ENCODE measurements at places on chromosomes 6 and 20.

GRCh38 chr6:167098825-167099225, 24.1 kb upstream of the CCR6 start:
- DNase-seq, result no peak

DNA sequence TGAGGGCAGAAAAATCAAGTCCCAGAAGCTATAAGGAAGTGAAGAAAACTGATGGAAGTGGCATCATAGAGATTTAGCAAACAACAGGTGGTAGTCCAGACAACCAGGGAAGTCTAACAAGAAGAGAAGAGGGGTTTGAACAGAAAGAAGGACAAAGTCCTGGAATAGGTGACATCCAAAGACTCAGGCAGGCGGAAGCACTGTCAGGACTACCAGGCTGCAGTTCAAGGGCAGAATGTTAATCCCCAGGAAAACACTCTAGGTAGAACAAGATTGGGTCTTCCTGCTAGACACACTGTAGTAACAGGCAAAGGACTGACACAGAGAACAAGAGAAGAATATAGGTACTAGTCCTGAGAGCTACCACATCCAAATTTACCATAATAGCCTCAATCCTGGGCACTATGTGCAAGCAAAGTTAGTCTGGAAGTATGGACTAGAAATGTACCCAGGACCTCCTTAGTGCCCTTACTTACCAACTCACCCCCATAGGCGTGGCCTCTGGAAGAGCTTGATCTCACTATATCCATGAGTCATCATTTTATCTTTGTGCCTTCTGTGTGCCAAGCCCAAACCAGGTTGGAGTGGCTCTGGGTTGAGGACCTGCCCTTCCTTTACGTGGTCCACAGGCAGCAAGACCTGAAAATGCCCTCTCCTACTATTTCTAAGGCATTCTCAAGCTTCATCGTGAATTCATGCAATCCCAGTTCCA, 2.2 kb upstream of the EPB41L2 start:
- DNase-seq, result no peak

GRCh38 chr20:15232243-15232642, 894.8 kb upstream of the FLRT3 start:
- DNase-seq, result no peak

DNA sequence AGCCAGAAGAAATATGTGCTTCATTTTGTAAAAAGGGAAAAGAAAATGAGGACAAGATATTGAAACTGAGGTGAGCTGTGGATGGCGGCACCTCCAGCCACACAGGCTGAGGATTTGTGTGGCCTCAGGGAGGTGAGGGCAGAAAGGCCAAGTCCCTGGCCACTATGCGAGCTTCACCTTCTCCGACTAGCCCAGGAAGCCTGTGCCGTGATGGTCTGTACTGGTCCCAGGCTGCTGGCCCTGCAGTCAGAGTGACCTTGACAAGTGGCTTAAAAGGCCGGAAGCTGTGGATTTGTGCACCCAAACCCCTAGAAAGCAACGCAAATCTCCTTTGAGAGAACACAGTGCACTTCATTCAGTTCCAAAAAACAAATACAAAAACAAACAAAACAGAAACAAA, 48.1 kb downstream of the WDR27 start:
- no peak for DNase-seq

GRCh38 chr20:63328026-63328700, 33.0 kb downstream of the CHRNA4 start:
- DNase-seq, result no peak

DNA sequence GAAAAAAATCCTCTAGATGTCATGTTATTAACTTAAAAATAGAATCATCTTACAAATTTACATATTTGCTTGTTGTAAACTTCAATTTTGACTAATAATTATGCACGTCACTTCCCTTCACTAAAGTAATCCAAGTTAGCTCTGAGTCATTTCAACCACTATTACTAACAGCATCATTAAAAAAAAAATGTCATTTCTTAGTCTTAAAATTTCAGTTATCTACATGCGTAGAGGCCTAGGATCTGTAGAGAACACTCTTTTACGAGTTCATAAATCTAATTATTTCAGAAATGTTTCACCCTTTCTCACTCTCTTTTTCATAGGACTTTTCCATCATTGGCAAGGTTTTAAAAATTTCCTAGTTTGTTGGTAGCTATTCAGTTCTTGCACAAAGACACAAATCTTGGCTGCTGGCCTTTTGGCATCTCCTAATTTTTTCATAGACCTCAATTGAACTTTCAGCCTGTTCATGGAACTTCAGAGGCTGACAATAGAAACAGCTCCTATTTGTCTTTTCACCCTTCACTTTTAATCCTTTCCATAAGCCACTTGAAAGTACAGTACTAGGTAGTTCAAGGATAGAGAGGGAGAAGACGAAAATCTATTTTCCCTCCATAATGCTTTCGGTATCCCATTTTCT, 61.5 kb downstream of the OGFRL1 start:
- no peak for DNase-seq

DNA sequence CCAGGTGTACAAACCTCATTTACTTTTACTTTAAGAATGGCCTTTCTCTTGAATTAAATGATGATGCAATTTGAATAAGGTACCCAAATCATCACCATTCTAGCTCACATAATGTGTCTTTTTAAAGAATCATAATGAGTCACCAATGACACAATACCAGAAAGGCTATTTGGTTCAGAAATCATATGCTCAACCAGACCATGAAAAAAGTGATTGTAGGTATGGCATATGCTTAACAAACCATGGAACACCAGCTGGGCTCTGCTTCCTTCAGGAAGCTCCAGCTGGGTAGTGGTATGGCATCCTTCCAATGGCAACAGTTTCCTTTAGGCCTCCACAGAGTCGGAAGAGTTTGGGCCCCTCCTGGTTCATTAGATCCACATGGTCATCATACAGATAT, 128.2 kb downstream of the FRK start:
- no peak for DNase-seq

GRCh38 chr20:38604873-38605303, 3.3 kb downstream of the ARHGAP40 start:
- no peak for DNase-seq

GRCh38 chr6:167819576-167819975, 7.1 kb upstream of the AFDN start:
- no peak for DNase-seq

DNA sequence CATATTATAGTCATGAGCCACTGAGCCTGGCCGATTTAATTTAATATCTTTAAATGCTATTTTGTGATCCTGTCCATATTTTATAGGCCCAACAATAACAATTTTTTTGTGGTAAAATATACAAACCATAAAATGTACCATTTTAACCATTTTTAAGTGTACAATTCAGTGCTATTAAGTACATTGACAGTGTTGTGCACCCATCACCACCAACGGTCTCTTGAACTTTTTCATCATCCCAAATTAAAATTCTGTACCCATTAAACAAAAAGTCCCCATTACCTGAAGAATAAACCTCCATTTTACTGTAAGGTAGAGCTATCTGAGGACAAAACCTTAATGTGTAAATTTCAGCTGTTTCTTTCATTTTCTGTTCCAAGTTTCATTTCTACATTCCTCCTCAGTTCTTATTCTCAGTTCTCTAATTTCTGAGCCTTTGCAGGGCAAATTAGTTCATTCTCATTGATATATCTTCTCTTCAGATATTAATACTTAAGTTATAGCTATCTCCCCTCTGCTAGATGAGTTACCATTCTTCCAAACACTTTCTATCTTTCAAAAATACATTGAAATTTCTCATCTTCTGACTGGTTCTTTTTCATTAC, 10.3 kb downstream of the MTO1 start:
- no peak for DNase-seq

GRCh38 chr20:2693286-2694007, 867 bp downstream of the EBF4 start:
- DNase-seq, result peak; percentile 60

DNA sequence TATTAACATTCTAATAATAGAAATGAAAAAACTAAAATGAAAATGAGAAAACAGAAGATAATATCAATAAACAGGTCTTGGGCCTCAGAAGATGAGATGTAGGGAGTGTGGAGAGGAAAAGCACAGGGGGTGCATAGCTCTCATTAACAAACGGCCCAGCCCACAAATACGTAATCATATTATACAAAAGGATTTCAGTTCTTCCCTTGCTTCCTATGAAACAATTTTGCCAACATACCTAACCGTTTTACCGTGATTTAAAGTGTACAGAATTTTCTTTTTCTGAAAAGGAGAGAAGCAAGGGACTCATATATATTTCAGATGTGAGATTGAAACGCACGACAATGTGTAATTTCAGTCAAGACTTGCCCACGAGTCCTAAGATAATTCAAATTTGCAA, 136.0 kb downstream of the HFE start:
- DNase-seq, result no peak

- no peak for DNase-seq
Observed at GRCh38 chr6:106281088-106281487, 44.5 kb downstream of the ATG5 start.

- DNase-seq, result no peak
Observed at GRCh38 chr6:85453052-85453451, 3.2 kb downstream of the NT5E start.

DNA sequence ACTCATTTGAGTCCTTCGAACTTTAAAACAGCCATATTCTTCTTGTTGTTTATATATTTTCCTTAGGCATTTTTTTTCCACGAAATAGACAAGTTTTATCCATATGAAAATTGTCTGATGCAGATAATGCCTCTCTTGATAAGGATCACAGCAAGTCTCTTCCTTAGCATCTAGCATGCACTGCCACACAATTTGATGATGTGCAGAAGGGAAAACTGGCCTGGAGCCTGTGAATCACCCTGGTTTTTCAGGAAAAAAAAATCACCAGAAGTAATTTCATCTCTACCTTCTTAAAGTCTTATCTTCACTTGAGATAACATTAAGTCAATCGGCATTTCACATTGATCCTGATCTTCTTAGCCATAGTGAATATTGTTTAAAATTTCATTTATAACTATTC, 199.8 kb downstream of the TENT5A start:
- DNase-seq, result no peak

GRCh38 chr6:165769884-165770283, 106.8 kb upstream of the PDE10A start:
- DNase-seq, result no peak

DNA sequence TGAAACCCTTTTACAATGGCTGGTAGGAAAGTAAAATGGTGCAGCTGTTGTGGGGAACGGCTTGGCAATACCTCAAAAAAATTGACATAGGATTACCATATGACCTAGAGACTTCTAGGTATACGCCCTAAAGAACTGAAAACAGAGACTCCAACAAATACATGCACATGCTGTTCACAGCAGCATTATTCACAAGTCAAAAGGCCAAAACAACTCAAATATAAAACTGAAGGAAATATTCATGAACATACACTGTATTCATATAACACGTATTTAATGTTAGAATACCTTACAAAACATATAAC, 74.6 kb downstream of the FOXA2 start:
- no peak for DNase-seq

- peak; percentile 64 for DNase-seq
Observed at GRCh38 chr6:111087871-111088667, 766 bp downstream of the SLC16A10 start.

- no peak for DNase-seq
Observed at GRCh38 chr6:19333936-19334335, 503.2 kb upstream of the ID4 start.

DNA sequence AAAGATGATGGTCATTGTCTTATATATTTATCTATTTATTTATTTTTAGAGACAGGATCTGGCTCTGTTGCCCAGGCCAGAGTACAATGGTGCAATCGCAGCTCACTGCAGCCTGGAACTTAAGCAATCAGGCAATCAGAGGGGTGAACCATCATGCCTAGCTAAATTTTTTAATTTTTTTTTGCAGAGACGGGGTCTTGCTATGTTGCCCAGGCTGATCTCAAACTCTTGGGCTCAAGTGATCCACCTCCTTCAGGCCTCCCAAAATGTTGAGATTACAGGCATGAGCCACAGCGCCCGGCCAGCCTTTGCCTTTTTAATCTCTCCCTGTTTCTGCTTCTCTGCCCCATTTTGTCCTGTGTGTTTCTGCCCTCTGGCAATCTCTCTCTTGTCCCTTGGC, 102.2 kb downstream of the NCR2 start:
- no peak for DNase-seq

DNA sequence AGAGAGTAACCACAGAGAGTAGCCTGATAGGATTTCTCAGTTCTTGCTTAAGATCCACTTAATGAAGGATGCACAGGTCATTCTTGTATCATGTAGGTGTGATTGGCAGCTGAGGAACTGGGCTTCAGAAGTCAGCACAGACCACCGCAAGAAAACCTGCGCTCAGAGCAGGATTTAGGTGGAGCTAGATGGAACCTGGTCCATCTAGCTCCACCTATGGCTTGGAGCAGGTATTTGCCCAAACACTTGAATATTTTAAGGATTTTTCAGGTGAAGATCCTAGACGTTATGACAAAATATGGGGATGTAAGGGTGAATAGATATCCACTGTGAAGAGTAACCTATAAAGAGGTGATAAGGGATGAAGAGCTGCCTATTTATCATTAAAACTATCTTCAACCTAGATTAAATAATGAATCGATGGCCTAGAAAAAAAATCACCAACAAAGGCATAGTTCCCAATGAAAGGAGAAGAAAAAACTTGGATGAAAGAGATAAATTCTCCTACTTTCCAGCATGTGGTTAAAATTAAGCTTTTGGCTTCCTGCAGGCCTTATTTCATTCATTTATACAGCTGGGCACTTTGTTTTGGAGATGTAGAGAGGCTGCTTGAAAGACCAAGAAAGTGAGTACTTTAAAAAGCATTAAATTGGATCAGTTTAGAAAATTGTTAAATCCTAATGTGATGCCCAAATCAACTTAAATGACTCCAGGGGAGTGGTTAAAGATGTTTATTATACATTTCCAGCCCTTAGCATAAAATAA, 778.4 kb upstream of the GJE1 start:
- no peak for DNase-seq

GRCh38 chr6:6890400-6890858, 217.3 kb upstream of the RREB1 start:
- no peak for DNase-seq

DNA sequence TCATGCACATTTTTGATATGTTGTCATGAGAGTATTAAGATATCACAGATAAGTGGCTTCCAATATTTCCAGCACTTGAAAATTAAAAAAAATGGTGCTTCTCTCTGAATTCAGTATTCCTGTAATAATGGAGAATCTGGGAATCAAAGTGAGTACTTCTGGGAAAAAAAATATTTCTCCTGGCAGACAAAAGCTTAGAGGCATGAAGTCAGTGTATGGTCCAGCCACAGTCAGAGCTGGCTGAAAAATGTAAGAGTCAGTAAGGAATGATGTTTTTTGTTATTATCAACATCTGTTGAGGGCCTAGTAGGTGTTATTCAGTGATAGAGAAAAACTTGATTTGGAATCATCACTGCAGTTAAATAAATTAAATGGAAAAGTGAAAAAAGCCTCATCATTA, 3.2 kb upstream of the RFPL4B start:
- DNase-seq, result no peak

- no peak for DNase-seq
Observed at GRCh38 chr6:44377971-44378370, 9.5 kb upstream of the CDC5L start.

- DNase-seq, result no peak
Observed at GRCh38 chr20:4449957-4450715, 271.6 kb upstream of the PRND start.

DNA sequence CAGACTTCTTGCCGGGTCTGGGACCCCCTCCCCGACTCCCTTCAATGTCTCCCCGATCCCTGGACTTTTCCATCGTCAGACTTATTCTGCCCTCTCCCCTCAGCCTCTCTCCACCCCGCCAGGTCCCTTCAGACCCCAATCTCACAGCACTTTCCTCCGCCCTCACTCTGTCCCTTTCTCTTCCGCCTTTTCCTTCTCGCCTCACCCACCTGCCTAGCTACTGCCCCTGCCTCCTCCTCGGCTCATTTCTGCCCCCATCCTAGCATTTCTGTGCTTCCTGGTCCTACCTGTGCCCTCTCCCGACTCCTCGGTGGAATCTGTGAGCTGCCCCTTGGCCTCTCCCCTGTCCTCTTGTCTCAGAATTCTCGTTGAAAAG, 616 bp downstream of the CHMP4B start:
- DNase-seq, result peak; percentile 43
